ENCODE measurements at places on chromosomes 13 and 19.

DNA sequence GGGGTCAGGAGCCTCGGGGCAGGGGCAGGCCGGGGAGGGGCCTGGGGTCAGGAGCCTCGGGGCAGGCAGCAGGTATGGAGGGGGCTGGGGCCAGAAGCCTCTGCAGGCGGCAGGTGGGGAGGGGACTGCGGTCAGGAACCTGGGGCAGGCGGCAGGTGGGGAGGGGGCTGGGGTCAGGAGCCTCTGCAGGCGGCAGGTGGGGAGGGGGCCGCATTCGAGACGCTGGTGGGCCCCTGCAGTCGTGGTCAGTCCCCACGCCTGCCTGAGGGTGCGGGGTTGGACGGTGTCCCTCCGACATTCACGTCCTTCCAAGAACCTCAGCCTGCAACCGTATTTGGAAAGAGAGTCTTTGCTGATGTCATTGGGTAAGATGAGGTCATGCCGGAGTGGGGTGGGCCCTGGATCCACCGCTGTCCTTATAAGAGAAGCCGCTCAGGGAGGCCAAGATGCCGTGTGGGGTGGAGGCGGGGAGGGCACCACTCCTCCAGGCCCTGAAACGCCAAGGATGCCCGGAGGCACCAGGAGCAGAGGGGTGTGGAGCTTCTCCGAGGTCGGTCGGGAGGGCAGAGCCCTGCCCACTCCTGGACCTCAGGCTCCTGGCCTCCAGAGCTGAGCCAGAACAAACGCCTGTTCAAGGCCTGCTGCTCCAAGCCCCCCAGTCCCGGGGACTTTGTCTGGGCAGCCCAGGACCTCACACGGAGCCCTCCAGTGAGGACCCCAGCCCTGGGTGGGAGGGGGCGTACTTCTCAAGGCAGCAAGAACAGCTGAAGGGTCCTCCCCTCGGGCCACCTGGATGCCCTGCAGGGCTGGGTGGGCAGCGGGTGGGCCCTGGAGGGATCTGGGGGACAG lies 30.1 kb downstream of the PIP5K1C start:
- no peak for DNase-seq

- no peak for DNase-seq
Measured at GRCh38 chr13:29187584-29187983, 367.4 kb downstream of the MTUS2 start.

DNA sequence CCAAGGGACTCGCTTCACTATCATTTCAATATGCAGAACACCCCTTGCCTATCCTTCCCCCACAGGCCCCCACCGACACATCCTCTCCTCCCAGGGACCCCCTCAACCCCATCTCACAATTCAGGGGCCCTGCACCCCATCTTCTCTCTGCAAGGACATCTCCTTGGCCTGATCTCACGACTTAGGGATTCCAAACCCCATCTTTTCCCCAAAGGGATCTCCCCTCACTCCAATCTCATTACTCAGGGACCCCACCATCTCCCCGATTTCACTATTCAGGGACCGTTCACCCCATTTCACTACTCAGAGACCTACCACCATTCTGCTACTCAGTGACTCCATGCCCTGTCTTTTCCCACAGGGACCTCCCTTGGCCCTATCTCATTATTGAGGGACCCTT lies 1.4 kb downstream of the MAP2K2 start:
- no peak for DNase-seq

GRCh38 chr13:100602493-100603111 lies 14.0 kb upstream of the GGACT start:
- no peak for DNase-seq

- no peak for DNase-seq
Measured at GRCh38 chr13:76756451-76756850, 129.8 kb downstream of the KCTD12 start.

DNA sequence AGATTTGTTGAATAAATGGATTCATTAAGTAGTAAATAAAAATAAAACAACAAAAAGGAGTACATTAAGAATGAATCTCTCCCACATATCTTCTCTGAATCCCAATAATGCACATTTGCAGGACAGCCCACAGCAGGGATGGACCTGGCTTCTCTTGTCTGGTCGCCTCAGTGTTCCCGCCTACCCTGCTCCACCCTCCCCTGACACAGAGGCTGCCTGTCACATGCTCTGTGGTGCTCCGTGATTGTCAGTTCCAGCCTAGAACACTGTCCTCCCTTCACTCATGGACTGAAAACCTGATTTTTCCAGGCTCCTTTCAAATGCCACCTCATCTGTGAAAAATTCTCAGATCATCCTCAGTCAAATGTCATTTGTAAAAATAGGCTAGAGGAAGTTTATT lies 94.5 kb upstream of the GPR12 start:
- no peak for DNase-seq

DNA sequence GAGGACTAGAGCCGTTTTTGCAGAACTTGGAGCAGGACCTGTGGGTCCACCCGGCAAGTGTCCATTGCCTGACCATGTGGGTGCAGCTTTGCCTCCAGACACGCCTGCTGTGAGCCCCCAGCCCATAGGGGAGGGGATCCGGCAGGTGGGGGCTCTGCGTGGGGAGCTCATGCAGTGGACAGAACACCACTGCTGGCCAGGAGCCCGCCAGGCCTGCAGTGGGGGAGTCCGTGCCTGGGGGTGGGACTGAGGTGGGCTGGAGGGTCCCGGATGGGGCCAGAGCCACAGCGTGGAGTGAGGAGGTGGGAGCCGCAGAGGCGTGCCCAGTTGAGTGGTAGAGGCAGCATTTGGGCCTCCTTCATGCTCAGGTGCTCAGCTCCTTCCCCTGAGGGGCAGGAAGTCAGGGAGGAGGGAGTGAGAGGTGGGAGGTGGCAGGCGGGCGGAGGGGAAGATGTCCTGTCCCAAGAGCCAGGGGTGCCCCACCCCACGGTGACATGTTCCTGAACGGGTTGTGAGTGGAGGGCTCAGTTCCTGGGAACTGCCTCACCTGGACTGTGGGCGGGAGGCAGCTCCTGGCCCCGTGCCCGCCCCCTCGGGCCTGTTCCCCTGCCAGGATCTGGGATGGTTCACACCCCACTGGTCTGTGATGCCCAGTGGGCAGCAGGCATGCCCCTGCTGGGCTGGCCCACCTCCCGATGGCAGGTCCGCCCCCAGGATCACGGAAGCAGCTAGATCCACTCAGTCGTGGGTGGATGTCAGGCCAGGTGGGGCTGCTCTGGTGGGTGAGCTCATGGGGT lies 8.8 kb downstream of the ADAT3 start:
- no peak for DNase-seq

DNA sequence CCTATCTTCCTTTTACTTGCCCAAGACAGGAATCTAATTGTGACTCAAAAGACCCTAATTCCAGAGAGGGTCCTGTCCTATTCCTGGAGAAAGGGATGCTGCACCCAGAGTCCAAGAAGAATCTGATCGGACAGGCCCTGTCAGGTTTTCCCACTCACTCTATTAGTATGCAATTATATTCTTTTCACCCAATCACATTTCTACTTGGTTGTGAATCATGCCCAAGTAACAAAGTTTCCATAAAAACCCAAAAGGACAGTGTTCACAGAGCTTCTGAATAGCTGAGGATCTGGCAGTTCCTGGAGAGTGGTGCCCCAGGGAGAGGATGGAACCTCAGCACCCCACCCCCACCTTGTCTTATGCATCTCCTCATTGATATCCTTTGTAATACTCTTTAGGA lies 135.3 kb upstream of the SLITRK5 start:
- no peak for DNase-seq

DNA sequence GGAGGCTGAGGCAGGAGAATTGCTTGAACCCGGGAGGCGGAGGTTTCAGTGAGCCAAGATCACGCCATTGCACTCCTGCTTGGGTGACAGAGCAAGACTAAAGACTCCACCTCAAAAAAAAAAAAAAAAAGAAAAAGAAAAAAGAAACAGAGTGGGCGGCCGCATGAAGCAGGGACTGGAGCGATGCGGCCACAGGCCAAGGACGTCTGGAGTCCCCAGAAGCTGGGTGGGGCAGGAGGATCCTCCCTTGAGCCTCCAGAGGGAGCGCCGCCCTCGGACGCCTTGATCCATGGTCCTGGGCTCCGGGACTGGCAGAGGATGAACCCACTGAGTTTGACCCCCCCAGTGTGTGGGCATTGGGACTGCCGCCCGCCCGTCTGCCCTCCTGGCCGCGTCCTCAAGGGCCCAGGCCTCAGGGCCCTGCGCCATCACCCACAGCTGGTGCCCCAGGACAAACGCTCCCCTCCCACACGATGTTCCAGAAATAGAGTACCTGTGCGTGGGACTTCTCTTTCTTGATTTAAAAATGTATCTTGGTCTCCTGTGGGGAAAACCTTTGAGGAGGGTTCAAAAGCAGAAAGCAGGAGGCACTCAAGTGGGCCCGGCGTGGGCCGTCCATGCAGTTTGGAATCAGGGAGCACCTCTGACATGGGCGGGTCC lies 15.5 kb downstream of the BTBD2 start:
- no peak for DNase-seq

- DNase-seq = no peak
Measured at GRCh38 chr13:30721936-30722335, 13.4 kb upstream of the ALOX5AP start.

DNA sequence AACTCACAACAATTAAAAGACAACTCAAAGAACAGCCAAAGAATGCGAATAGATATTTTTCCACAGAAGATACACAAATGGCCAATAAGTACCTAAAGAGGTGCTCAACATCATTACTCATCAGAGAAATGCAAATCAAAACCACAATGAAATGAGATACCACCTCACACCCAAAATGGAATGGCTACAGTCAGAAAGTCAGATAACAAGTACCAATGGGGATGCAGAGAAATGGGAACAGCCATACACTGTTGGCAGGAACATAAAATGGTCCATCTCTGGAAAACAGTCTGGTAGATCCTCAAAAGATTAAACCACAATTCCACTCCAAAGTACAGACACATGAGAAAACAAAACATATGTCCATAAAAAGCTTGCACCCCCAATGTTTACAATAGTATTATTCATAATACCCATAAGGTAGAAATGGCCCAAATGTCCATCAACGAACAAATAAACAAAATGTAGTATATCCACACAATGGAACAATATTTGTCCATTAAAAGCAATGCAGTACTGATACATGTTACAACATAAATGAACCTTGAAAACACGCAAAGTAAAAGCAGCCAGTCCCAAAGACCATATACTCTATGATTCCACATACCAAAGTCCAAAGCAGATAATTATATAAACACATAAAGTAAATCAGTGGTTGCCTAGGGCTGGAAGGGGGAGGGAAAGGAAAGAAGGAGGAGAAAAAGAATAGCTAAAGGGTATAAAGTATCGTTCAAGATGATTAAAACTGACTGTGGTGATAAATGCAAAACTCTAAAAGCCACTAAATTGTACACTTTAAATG lies 19.6 kb downstream of the USP12 start:
- DNase-seq = no peak

DNA sequence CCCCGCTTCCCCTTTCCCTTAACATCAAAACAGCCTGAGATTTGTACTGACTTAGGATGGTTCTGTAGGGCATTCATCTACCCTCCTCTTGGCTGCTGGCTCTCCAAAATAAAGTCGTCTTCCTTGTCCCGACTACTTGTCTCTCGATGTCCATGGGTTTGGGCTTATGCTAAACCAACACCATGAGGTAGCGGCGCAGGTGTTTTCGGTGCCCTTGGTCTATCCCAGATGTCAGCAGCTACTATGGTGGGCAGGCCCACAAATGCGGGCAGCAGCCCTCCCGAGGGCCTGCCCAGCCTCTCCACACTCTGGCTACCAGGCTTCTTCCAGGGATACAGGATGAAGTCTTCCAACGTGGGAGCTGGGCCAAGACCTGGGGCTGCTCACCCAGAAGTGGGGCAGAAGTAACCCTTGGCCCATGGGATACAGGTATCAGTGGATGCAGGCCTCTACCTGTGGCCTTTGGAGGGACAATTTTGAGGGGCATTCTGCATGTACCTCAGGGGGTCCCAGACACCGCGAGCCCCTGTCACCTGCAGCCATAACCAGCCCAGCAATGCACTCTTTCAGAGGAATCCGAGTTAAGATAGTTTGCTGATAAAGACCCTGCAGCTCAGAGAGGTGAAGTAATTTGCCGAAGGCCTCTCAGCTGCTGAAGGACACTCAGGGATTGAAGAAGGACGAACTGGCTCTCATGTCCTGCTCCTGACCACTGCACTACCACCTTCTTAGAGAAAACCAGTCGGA lies 47.8 kb upstream of the VSTM2B start:
- DNase-seq = no peak

DNA sequence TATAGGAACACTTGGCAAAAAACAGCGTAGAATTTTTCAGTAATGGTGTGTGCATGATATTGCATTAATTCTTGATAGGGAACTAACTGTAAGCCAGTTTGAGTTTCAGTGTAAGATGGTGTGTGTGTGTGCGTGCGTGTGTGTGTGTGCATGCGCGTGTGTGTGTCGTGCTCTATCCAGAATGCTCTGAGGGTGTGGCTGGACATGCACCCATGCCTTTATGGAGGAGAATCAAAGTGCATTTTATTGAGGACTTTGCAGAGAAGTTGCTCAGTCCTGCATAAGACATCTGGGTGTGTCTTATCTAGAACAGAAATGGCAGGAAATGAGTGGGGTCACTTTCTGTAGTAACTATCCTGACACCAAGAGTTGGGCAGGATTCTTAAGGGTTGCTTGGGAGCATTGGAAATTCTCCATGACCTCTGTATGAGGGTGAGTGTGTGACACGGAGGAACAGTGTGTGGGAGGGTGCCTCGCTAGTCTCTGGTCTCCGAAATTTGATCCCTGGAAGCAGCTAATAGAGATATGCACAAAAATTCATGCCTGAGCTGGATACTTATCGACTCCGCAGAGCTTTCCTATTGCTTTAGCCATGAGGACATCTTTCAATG lies 252.2 kb downstream of the TSHZ3 start:
- no peak for DNase-seq

GRCh38 chr19:42252365-42253244 lies 2.3 kb downstream of the ERF start:
- DNase-seq = no peak

DNA sequence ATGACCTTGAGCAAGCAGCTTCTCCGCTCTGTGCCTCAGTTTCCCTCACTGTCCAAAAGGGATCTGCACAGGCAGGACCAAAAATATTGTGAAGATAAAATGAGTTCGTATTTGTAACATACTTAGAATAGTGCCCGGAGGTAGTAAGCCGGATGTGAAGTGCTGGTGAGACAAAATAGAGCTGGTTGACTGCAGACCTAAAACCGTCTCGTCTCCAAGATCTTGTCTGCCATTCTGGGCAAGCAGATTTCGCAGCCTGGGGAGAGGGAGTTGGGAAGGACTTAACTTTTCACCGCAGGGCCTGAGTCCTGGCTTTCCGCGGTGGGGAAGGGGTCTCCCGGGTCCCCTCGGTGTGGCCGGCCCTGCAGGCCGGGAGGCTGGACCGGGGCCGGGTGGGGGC lies 8.2 kb upstream of the BBC3 start:
- DNase-seq = no peak

DNA sequence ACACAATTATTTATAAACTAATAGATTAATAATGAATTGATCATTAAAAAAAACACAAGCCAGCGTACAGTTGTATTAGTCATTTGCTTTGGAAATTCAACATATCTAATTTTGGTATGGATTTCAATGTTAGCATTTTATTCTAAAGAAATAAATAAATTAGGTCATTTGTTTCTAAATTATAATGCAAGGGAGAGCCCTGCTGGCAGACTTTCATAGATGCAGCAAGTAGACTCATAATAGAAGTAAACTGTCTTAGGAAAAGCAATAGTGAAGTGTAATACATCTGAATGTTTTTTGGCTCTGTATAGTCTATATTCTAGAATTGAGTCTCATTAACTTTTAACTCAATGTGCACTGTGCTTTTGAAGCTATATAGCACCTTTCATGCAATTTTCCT lies 982.4 kb upstream of the MIR17HG start:
- no peak for DNase-seq

GRCh38 chr13:97125810-97126738 lies 96.1 kb upstream of the MBNL2 start:
- DNase-seq = peak; percentile 3
